Activated CD4-positive, alpha-beta T cell treated with anti-CD3 and anti-CD28 coated beads, Interleukin-2, amount 10 ng/mL, durations not matched to agents 7 days and 5 days (primary cell): ENCODE measurements at places on chromosomes 11 and 22.

- no peak for DNase-seq
These were observed 735.9 kb downstream of the NTM start for GRCh38 chr11:132106096-132106982.

GRCh38 chr11:82403640-82404305, 329.9 kb downstream of the FAM181B start:
- DNase-seq, result no peak

DNA sequence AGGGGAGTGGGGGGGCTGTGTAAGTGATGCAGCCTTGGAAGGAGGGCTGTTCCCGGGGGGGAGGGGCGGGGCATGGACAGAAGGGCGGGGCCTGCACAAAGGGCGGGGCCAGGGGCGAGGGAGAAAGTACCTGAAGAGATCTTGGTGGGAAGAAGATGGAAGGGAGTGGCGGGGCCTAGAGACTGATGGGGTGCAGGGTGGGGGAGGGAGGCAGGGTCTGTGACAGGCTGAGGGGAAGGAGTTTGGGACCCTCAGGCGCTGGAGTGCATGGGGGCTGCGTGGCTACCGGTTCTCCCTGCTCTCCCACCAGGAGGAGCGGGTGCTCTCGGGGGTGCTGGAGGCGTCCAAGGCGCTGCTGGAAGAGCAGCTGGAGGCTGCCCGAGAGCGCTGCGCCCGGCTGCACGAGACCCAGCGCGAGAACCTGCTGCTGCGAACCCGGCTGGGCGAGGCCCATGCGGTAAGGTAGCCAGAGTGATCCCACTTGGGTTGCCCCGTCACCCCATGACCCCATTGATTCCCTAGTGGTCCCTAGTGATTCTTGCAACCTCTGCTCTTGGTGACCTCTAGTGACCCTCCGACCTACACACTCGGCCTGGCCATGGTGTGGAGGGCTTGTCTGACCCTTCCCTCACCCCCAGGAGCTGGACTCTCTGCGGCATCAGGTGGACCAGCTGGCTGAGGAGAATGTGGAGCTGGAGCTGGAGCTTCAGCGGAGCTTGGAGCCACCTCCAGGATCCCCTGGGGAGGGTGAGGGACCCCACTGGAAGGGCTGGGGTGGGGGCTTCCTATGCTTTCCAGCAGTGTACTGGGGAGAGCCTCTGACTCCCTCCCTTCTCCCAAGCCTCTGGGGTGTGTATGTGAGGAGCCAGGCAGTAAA, 3.1 kb downstream of the CCDC88B start:
- no peak for DNase-seq

DNA sequence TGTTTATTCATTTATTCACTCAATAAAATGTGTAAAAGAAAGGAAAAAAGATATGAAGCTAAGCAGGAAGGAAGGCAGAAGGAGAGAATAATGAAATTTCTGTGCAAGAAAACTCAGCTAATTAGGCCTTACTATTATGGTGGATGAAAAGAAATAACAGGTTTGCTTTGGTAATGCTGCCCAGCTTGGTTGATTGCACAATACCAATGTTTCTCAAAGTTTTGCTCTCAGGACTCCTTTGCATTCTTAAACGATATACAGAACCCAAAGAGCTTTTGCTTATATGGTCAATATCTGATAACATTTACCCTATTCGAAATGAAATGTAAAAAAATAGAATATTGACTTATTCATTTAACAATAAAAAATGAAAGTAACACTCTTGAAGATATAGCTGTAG, 7.3 kb upstream of the CTSC start:
- DNase-seq, result no peak

DNA sequence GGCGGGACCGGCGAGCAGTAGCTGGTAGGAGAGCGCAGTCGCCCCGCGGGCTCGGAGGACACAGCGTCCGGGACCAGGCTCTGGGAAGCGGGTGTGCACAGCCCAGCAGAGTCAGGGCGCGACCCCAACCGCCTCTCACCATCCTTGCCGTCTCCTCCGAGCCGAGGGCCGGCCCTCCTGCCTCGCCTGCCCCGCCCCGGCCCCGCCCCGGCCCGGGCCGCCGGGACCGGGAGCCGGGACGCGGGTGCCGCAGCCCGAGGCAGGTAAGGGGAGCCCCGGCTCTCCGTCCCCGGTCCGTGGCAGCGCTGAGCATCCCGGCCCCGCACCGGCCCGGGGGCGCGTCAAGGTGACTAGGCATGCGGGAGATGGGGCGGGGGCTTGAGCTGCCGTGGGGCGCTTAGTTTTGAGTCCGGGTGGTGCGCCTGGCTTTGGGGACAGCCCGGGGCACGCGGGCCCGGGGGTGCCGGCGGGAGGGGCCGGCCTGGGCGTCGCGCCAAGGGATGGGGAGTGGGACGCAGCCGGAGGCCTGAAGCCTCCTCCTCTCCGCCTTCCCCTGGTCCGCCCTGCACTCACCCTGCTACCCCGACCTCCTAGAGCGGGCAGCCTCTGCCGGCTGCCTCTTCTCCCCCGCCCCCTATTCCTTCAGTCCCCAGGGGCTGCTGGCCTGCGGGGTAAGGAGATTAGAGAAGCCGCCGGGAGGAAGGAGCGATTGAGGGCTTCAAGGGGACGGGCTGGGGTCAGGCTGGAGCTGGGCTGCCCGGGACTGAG, at the start of gene ABCG4:
Gene ABCG4 (plus strand): TSS at position 35 of the 768 bp plus-strand sequence. CDS start 914 bp downstream, outside the sequence.
- DNase-seq, result peak; percentile 21

DNA sequence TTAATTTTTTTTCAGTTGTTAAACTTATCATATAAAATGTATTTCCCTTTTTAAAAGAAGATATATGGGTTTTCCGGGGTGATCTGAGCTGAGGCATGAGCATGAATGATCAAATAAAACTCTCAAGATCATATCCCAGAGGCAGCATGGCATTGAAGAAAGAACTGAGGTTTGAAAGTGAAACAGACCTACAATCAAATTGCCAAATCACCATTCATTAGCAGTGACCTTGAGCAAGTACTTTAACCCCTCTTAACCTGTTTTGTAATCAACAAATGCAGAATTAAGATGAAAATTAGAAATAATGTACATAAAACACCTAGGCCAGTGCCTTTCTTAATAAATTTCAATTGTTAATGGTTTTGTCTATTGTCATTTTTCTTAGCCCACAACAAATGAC, 116.0 kb downstream of the RBFOX2 start:
- DNase-seq, result no peak

GRCh38 chr11:125111001-125111342, 454 bp downstream of the TMEM218 start:
- DNase-seq, result peak; percentile 13

- no peak for DNase-seq
These were observed 65.5 kb upstream of the TTC12 start for GRCh38 chr11:113248702-113249490.

GRCh38 chr22:39332441-39333064, 13.1 kb upstream of the RPL3 start:
- DNase-seq, result no peak

DNA sequence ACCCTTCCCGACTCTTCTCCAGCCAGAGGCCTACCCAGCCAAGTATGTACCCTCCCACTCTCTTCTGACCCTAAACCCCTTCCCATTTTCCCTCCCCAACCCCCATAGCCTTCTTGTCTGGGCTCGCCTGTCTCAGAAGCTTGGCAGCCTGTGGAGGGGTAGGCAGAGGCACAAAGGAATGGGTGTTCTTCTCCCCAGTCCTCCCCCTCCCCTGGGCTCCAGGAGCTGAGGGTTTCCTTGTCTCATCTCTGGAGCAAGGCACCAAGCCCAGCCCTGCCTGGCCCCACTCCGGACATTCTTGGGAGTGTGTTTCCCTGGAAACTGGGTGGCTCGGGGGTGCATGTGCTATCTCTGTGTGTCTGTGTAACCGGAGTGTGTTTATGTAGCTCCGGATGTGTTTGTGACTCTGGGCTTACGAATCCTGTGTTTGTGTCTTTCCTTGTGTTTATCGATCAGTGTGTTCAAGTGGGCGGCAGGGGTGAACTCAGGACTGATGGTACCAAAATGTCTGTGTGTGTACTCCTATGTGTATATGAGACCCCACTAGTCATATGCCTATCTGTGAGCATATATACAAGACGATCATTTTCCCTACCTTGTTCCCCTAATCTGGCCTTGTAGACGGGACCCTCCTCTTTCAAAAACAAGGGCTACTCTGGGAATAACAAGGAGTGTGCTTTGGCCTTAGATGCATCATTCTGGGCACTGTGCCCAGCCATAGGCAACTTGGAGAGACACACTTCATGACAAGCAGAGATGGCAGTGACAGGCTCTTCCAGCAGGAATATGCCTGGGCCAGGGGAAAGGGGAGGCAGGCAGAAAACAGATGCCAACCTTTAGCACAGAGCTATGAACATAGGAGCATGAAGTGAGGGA, 10.9 kb downstream of the PHLDB1 start:
- DNase-seq, result no peak

- DNase-seq, result no peak
These were observed 517.3 kb downstream of the METTL15 start for GRCh38 chr11:28625532-28625931.

GRCh38 chr22:44814266-44815098, 62.1 kb downstream of the ARHGAP8 start:
- no peak for DNase-seq

GRCh38 chr11:118673361-118674081, 5.9 kb downstream of the TREH start:
- no peak for DNase-seq

GRCh38 chr11:3090096-3090901, 33.1 kb upstream of the CARS1 start:
- no peak for DNase-seq

DNA sequence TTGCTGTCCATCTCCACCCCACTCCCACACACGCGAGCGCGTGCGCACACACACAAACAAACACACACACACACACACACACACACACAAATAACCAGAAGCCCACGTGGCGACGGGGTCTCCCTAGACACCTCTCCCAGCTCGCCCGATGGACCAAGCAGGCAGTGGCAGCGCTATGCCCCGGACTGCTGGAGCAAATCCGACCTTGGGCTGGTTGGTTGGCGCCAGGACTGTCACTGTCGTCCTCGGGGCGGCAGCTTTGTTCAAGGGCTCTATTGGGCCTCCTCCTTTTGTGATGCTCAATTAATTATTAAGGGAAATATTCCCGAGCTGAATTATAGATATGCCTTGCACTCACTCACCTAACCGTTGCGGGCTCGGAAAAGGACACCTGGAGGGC, 1.7 kb upstream of the KCNA4 start:
- no peak for DNase-seq

GRCh38 chr11:57219021-57219627, 17.9 kb downstream of the APLNR start:
- DNase-seq, result no peak
